NCI-H1930 (cell line): ENCODE measurements at places on chromosomes 2 and 18.

DNA sequence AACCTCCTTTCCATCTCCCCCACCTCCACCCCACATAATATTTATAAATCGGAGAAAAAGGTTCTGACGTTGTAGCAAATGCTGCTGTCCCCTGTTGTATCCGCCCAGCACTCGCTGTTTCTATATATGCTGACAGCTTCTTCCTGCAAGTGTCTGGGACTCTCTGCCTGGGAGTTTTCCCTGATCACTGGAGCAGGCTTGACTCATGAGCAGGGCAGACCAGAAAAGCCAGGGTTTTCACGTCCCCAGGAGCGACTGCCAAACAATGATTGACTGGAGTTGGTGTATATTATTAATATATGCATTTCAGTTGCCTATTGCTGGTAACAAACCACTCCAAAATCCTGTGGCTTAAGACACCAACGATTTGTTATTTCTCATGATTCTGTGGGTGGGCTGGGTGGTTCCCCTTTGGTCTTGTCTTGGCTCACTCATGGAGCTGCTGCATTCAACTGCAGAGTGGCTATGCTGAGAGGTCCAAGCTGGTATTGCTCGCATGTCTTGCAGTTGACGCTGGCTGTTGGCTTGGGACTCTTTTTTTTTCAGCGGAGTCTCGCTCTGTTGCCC is 21.2 kb upstream of the ASXL2 start:
- DNase-seq, result no peak

DNA sequence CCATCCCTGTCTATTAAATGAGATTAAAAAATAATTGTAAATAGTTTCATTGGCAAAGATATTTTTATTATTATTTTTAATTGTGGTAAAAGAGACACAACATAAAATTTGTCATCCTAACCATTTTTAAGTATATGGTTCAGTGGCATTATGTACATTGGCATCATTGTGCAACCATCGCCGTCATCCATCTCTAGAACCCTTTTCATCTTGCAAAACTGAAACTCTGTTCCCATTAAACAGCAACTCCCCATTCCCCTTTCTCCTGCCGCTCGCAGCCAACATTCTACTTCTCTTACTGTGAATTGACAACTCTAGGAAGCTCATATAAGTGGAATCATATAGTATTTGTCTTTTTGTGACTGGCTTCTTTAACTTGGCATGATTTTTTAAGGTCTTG is 25.3 kb downstream of the LAMA3 start:
- no peak for DNase-seq

- no peak for DNase-seq
Measured at GRCh38 chr2:3099860-3100234, 277.8 kb downstream of the EIPR1 start.

GRCh38 chr2:30645081-30645744 is 162.0 kb downstream of the CAPN13 start:
- DNase-seq, result no peak

DNA sequence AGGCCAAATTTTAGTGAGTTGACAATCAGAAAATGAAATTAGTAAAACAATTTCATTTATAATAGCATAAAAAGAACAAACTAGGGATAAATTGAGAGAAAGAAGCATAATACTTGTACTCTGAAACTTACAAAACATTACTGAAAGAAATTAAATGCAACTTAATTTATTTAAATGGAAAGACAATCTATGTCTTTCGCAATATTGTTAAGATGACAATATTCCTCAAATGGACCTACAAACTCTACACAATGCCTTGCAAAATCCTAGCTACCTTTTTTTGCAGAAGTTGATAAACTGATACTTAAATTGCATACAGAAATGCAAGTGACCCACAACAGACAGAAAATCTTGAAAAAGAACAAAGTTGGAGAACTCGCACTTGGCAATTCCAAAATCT is 9.1 kb downstream of the EPG5 start:
- DNase-seq, result no peak
